ENCODE measurements at places on chromosomes 3 and 15. TPM values are rescaled to one million over a fixed set of nuclear protein-coding genes. Genes with fewer than 3 reads are reported as not detected.

DNA sequence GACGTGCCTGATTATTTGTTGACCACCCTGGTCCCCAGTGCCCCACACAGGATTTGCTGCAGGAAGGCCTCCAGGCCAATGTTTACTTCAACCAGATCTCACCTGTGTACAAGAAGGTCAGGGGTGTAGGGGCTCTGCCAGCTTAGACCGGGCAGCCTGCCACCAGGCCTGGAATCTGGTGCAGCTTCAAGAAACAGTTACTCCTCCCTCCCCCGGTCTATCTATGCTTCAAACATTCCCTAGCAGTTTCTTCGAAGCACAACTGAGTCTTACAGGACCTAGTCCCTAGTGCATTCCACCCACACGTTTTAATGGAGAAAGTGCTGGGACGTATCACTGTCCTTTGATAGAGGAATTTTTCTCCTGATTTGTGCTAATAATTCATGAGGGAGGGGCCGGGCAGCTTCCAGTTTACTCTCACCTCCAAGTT, 8.0 kb downstream of the SH3BP5 start:
- DNase-seq = peak; percentile 68

DNA sequence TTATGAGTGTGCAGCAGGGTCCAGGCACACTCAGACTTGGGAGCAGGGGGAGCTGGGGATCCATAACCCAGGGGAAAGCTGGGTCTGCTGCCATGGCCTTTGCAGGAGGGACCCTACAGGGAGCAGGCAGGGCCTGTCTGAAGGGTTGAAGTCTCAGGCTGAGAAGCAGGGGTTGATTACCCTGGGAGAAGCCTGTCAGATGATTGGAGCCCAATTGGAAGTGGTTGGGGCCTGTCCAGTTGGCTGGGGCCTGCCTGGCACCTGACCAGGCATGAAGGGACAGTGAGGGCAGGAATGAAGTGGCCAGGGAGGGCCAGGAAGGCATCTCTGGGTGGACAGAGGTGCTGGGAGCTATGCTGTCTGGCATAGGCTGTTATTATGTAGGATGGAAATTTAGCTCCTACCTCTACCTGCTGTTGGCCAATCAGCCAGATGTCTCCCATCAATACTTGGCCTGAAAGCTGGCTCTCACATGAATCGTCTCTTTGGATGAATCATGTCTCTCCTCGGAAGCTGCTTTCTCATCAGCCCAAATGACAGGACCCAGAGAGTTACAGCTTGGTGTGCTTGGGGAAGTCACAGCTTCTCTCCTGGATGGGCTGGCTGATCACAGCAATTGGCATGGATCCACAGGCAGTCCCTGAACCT, 27.4 kb upstream of the SLCO2A1 start:
- no peak for DNase-seq

DNA sequence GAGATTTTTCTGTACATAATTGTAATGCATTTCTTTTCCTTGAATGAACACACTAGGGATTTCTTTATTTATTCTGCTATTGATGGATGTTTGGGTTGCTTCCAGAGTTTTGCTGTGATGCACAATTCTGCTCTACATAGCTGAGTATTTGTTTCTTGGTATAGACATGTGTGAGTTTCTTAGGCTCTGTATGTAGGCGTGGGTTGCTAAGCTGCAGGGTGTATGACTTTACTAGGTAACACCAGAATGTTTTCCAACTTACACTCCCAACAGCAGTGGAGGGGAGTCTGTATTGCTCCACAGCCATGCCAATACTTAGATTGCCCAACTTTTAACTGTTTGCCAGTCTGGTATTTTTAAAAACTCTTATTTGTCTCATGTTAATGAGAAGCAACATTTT, 155.5 kb upstream of the TNIK start:
- no peak for DNase-seq

GRCh38 chr3:134901461-134901860, 106.4 kb downstream of the EPHB1 start:
- no peak for DNase-seq

Gene NUP210
- 1.6 TPM for polyA plus RNA-seq

Gene HDAC11
- polyA plus RNA-seq = 6.4 TPM

GRCh38 chr3:71478568-71478967, 105.0 kb downstream of the FOXP1 start:
- no peak for DNase-seq

GRCh38 chr3:158790901-158791589, 10.8 kb upstream of the MFSD1 start:
- DNase-seq = no peak

- DNase-seq = no peak
Observed at GRCh38 chr3:59605318-59605717, 555.5 kb upstream of the CFAP20DC start.

Data from ovary (tissue), 10 donors.